H4 (cell line): ENCODE measurements at places on chromosomes 4 and X. TPM values are rescaled to one million over a fixed set of nuclear protein-coding genes. Genes with fewer than 3 reads are reported as not detected.

DNA sequence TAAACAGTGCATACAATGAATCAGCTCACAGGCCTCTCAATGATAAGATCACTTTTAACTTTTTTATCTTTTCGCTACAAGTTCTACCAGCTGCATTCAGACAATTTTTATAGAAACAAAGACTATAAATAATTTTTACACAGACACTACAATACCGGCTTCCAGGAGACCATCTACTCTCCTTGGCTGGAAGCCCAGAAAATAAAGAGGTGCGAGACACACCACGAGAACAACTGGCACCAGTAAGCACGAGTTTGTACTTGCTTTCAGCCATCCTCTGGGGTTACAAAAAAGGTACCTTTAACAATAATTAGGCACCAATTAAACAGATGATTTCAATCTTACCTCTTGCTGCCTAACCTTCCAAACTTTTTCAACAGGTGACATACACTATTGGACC lies 11.2 kb upstream of the PRDX4 start:
- DNase-seq, result no peak

DNA sequence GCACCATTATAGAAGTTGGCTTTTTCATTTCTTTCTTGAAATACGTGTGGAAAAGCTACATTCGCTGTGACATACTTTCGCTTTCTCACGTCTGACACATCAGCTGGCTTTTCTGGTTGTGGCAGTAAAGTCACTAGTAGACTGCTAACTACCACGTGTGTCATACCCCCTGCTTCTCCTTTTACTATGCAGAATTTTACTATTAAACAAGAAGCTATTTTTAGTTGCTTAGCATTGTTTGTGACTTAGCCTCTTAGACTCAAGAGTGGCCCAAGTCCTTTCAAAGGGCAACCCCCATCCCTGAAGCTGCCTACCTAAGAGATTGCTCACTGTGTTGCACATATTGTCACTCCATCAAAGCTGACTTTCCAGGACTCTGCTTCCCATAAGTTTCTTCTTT lies 2.1 kb upstream of the IL2 start:
- DNase-seq, result peak; percentile 40

- no peak for DNase-seq
Observed at GRCh38 chr4:83308672-83309071, 24.1 kb upstream of the COQ2 start.

DNA sequence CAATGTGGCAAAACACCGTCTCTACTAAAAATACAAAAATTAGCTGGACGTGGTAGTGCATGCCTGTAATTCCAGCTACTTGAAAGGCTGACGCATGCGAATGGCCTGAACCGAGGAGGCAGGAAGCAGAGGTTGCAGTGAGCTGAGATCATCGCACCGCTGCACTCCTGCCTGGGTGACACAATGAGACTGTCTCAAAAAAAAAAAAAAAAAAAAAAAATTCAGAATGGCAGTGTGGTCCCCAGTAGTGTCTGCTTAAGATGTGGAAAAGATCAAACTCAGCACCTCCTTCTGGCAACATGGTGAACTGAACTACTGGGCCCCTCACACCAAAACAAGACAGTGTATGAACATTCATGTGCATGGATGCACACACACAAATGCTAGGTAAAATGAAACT lies 32.2 kb downstream of the SMS start:
- peak; percentile 7 for DNase-seq

DNA sequence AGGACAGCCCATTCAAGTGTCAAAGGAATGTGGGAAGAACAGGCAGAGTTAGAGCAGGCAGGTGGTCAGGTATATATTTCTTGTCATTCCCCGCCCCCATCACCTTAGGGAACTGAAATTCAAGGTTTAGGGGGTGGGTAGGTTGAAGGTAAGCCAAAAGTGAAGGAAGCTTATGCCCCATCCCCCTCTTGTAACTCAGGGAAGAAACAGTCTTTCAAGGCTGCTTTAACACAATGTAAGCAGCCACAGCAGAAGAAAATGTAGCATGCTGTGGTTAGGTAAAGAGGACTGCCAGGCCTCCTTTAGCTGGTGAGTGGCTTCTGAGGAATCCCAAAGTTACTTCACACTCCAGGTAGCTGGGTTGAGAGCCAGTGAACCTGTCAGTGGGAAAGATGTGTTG lies 122.3 kb downstream of the RS1 start:
- DNase-seq, result no peak

- no peak for DNase-seq
Observed at GRCh38 chr4:7235030-7235380, 42.7 kb downstream of the SORCS2 start.

DNA sequence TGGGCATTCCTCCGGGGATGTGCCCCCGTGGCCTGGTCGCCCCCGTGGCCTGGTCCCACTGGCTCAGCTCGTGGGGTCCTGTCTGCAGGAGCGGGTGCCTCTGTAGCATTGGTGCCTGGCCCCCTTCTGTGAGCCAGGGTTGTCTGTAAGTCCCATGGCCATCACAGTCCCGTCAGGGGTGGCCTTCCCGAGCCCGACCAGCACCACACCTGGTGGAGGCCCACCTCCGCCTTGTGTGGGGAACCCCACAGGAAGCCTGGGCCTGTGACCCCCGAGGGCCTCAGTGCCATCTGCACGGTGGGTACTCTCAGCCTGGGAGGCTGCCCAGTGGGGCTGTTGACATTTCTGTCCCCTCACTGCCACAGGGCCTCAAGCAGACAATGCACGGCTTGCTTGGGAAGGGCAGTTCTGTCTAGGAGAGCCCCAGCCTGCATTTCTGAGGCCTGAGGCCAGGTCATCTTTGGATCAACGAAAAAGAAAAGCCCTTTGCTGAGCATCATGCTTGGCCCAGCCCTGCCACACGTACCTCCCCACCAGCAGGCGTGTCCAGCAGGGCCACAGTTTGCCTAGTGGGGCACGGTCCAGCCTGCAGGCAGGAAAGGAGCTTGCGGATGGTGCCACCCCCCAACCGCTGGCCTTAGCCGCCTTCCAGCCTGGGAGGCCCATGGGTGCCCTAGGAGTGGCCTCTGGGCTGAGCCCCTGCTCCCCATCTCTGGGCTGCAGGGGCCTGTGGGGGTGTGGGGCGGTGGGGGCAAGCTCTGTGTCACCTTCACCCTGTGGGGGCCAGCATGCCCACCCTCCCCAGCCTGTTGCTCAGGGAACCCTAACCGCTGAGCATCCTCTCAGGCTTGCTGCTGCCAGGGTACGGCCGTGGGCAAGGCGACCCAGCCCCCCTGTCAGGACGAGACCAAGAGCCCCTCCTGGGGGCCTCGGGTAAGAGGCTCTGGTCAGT lies 23.2 kb downstream of the NKX1-1 start:
- DNase-seq, result no peak

GRCh38 chrX:115892787-115893671 lies 277.5 kb upstream of the AGTR2 start:
- DNase-seq, result peak; percentile 23

- DNase-seq, result no peak
Observed at GRCh38 chrX:150513544-150513943, 54.9 kb upstream of the MTM1 start.

GRCh38 chr4:181608181-181608580 lies 635.0 kb upstream of the TENM3 start:
- no peak for DNase-seq

DNA sequence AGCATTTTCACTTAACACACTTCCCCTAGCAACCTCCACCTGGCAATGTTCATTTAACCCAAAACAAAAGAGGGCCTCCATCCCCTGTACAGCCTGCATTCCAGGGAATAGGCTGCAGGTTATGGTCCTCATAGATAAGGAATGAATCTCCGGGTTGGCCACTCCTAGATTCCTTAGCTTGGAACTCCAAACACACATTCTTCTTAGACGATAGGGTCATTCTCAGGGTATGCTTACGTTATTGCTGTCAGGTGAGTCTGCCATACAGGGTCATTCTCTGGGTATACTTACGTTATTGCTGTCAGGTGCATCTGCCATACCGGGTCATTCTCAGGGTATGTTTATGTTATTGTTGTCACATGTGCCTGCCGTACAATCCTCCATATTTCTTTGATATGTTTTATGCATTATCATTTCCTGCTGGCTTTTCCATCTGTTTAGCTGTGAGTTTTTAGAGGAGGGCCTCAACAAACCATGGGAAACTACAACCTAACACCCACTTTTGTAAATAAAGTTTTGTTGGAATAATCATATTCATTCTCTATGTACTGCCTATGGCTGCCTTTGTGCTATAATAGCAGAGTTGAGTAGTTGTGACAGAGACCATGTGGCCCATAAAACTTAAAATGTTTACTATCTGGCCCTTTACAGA lies 8.2 kb upstream of the AFF1 start:
- DNase-seq, result no peak

GRCh38 chr4:155632310-155632840 lies 34.3 kb upstream of the GUCY1A1 start:
- DNase-seq, result no peak

GRCh38 chrX:13996650-13997049 lies 33.0 kb downstream of the GEMIN8 start:
- no peak for DNase-seq

GRCh38 chr4:109169170-109169569 lies 133.3 kb downstream of the COL25A1 start:
- no peak for DNase-seq

- DNase-seq, result no peak
Observed at GRCh38 chr4:120211408-120212015, 144.9 kb upstream of the MAD2L1 start.

GRCh38 chrX:49102190-49102589 lies 21.3 kb downstream of the GPKOW start:
- no peak for DNase-seq

- no peak for DNase-seq
Observed at GRCh38 chrX:113370006-113370405, 529.4 kb upstream of the AMOT start.

GRCh38 chr4:94680176-94680862 lies 77.4 kb upstream of the BMPR1B start:
- DNase-seq, result no peak

GRCh38 chr4:95985051-95985450 lies 145.2 kb downstream of the PDHA2 start:
- DNase-seq, result no peak

GRCh38 chrX:48492293-48492910 lies 16.4 kb upstream of the PORCN start:
- DNase-seq, result no peak

DNA sequence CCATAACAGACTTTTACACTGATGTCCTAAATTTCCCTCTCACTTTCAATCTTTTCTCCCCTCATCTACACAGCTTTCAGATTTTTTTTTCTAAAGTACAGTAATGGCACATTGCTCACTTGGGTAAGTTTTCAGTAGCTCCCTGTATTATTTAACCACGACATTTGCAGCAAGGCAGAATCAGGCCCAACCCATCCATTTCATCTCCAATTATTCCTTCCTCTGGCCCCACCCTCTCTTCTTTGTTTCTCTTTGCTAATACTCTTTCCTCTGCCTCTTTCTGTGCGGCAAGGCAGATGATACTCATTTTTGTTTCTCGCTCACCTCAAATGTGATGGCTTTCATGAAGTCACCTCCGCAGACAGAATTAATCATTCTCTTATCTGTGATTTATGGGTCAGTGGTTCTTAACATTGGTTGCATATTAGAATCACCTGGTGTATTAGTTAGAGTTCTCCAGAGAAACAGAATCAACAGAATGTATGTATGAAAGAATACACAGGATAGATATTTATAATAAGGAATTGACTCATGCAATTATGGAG lies 43.4 kb upstream of the GATB start:
- DNase-seq, result no peak

DNA sequence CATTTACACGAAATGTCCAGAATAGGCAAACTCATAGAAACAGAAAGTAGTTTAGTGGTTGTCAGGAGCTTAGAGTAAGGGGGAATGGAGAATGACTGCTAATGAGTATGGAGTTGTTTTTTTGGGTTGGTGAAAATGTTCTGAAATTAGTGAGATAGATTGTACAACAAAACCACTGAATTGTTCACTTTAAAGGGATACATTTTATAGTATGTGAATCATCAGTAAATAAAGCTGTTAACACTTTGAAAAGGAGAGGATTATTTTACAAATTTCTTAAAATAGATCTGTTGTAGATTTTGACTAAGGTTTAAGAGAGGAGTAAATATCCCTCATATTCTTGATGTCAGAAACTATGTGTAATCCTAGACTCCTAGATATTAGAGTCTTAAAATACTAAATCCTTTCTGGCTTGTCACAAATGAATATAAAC lies 82.7 kb downstream of the RAPGEF2 start:
- DNase-seq, result no peak

- peak; percentile 81 for DNase-seq
Observed at GRCh38 chrX:115367455-115367854, 77.9 kb downstream of the LUZP4 start.

DNA sequence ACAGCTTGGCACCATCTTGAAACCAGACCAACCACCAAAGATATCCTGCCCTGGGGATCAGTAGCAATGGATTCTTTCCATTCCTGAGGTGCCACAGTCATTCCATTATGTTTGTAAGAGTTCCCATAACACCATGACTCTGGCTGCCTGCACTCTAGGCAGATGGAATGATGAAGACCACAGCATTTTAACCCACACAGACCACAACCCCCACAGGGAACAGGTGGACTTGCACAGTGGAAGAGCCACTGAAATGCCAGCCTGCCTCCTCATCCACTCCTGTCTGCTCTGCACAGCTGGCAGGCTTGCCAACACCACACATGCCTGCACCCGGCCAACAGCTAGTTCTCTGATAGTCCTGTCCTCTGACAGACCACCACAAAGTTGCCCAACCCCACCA lies 2362.2 kb upstream of the AGA start:
- peak; percentile 90 for DNase-seq

DNA sequence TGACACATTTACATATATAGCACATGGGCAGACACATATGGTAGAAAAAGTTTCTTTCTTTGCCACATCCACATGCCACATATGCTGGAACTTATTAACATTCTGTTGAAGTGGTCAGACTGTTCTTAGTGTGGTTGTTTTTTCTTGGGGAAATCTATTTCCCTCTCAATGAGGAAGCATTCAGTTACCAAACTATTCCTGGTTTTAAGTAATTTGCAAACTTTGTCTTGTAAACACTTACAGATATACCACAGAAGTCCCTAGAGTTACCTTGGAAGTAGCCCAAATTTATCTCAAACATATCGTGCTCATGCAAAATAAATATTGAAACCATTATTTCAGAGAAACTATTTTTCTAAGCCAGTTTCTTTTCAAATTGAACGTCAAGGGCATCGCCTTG lies 625.5 kb upstream of the INTU start:
- DNase-seq, result no peak

GRCh38 chr4:140807491-140808252 lies 51.5 kb upstream of the TBC1D9 start:
- no peak for DNase-seq

The KLHL13 gene
- total RNA-seq, result 9.8 and 12.7 TPM in 2 replicates

The CSAG2 gene
- 0.27 TPM in 1 of 2 replicates, not detected in the other for total RNA-seq

The CLTRN gene
- total RNA-seq, result 0.12 TPM in 1 of 2 replicates, not detected in the other

The VEGFD gene
- 0.23 and 0.86 TPM in 2 replicates for total RNA-seq

The CLCN4 gene
- total RNA-seq, result 6.9 TPM in 2 replicates

The NAT8L gene
- 0.45 and 0.58 TPM in 2 replicates for total RNA-seq

The SETD7 gene
- total RNA-seq, result 28.6 and 40.0 TPM in 2 replicates

The SPRY1 gene
- 1.3 and 2.6 TPM in 2 replicates for total RNA-seq
